ENCODE measurements at places on chromosomes 5 and 9.

DNA sequence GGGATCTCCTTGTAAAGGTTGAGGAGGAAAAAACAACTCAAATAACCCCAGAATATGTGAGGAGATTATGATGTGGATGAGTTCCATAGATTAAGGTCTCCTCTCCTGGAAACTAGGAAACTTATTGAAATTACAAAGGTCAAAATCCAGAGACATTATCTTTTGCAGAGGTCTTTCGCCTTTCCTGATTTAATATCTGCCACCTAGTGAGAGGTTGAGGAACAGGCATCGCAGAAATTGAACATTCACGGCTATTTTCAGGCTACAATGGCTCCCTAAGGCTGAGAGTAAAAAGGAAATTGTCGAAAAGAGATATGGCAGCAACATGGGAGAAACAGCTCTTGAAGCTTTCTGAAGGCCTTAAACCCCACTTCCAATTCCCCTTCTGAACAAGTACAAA lies 127.5 kb upstream of the PLCXD3 start:
- no peak for DNase-seq

- DNase-seq: no peak
Measured at GRCh38 chr5:2701592-2701991, 49.9 kb downstream of the IRX2 start.

- DNase-seq: no peak
Measured at GRCh38 chr5:40223884-40224402, 455.8 kb upstream of the PTGER4 start.

DNA sequence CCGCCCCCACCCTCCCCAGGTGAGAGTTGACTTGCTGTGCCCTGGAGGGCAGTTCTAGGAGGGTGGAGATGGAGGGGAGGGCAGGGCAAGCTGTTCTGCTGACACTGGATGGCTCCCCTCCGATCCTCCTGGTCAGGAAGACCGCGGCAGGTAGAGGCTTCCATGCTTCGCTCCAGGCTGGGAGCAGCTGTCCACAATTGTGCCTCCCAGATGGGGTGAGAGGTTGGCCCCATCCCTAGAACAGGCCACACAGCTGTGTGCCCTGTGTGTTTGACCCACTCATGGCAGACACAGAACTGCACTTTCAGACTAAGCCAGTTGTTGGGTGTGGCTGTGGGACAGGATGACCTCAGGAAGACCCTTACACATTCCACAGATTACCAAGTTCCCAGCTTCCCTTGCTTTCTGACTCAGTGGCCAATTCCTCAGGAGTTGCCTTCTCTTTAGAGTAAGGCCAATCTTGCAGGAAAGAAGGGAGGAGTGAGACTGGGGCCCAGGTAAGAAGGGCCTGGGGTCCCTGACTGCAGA lies 72.1 kb upstream of the HSPA9 start:
- DNase-seq: no peak

- DNase-seq: no peak
Measured at GRCh38 chr5:25694801-25695200, 1050.0 kb upstream of the CDH10 start.

GRCh38 chr5:128099944-128100343 lies 16.4 kb downstream of the SLC12A2 start:
- no peak for DNase-seq

- DNase-seq: no peak
Measured at GRCh38 chr5:75617736-75618352, 6.6 kb downstream of the ANKDD1B start.

DNA sequence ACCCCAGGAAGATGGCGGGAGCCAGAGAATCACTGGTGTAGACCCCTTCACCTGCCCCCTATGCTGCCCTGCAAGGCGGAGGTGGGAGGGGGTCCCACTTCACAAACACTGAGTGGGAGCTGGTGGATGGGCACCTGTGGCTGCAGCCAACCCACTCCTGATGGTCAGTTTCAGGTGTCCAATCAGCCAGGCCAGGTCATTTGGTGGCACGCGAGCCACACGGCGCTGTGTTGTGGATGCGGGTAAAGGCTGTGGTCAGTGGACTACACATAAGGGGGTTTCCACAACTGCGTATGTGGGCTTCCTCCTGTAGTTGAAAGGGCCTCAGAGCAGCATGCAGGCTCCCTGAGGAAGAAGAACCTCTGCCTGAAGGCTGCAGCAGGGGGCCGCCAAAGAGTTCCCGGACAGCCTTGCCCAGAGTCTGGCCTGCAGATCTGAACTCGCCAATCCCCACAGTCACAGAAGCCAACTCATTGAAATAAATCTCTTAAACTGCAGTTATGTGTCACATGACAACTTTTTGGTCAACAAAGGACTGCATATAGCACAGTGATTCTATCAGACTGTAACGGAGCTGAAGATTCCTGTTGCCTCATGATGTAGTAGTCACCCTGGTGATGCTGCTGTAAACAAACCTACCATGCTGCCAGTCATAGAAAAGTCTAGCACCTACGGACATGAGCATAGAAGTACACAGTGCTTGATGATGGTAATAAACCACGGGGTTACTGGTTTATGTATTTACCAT lies 284.7 kb upstream of the IRX2 start:
- no peak for DNase-seq

GRCh38 chr5:115559524-115559923 lies 14.9 kb upstream of the FEM1C start:
- DNase-seq: no peak

GRCh38 chr9:22052376-22052945 lies 43.4 kb upstream of the CDKN2B start:
- peak; percentile 34 for DNase-seq

- no peak for DNase-seq
Measured at GRCh38 chr9:134043531-134043988, 18.3 kb downstream of the BRD3OS start.

DNA sequence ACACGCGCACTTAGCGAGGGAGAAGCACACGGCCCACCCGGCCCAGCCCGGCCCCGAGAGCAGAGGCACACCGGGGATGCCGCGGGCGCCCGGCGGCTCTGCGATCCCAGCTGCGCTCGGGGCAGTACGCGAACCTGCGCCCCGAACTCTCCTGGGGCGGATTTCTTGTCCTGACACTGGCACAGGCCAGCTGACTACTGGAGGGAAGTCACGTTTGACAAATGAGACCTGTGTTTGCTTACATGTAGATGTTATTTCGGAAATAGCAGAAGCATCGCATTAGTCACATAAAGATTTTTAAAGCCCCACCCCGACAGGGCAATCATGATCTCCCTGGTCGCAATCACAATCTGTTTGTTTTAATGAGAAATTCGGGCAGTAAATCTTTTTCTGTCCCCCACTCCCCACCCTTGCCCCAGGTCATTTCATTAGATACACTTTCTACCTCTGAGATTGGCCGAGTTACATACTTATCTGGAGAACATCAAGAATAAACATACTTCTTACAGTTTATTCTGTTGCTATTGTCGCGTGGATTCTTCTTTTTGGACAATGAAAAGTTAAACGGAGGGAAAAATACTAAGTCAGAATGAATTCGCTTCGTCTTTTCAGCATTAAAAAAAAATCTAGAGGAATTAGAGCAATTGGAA lies 518.9 kb downstream of the CTNND2 start:
- peak; percentile 53 for DNase-seq

DNA sequence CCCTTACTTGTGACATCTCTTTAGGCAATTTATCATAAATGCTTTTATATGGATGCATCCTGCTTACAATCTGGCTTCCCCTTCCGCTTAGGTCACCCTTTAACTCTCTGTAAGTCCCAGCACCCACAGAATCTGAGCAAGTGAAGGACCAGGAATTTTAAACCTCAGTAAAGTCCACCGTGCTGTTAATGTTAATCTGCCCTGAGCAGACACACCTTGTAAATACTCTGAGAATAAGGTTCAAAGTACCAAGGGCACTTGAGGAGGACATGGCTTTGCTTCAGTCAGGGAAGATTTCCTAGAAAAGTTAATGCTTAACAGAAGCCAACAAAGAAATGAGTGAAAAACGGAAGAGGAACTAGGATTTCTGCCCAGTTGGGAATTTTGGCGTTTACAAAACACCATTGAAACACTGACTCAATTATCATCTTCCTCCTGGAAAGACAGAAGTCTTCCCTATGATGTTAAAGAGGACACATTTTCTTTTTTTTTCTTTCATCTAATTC lies 26.4 kb upstream of the TTC39B start:
- DNase-seq: no peak

GRCh38 chr5:128551476-128551875 lies 13.4 kb upstream of the FBN2 start:
- no peak for DNase-seq

- DNase-seq: no peak
Measured at GRCh38 chr9:119332522-119332921, 36.7 kb downstream of the BRINP1 start.

- no peak for DNase-seq
Measured at GRCh38 chr5:112671687-112672086, 66.0 kb upstream of the APC start.

GRCh38 chr9:127130661-127131538 lies 8.5 kb upstream of the ANGPTL2 start:
- no peak for DNase-seq

DNA sequence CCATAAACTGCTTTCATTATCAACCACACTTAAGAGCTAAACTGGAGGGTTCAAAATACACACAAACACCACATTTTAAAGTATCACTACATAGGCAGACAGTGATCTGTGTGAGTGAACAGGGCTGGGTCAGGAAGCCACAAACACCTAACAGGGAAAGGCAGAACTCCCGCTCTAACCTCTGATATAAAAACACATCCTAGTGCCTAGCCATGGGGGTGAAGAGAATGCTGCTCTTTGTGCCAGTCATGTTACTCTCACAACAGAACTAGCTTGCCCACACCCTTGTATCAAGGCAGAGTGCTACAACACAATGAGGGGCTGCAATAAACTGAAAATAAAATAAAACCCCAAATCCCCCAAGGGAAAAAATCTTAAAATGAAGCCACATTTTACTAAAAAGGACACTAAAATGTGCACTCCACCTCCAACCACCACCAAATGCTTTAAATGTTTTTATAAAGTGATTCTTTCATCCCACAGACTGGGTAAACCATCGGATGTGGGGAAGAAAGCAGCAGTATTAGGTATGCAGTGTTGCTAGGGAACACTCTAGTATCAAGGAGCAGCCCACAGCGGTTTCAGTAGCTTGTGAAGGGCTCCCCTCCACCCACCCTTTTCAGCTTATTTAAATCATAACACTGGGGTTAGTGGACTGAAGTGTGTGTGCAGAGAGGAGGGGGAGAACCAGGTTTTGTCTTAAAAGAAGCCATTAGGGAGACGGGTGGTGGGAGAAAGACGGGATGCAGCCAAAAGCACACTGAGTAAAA lies 64.5 kb downstream of the TMEM161B start:
- DNase-seq: peak; percentile 59

- DNase-seq: no peak
Measured at GRCh38 chr5:8557728-8558127, 688.8 kb downstream of the MTRR start.

GRCh38 chr9:113187929-113188595 lies 33.0 kb downstream of the FKBP15 start:
- DNase-seq: no peak

DNA sequence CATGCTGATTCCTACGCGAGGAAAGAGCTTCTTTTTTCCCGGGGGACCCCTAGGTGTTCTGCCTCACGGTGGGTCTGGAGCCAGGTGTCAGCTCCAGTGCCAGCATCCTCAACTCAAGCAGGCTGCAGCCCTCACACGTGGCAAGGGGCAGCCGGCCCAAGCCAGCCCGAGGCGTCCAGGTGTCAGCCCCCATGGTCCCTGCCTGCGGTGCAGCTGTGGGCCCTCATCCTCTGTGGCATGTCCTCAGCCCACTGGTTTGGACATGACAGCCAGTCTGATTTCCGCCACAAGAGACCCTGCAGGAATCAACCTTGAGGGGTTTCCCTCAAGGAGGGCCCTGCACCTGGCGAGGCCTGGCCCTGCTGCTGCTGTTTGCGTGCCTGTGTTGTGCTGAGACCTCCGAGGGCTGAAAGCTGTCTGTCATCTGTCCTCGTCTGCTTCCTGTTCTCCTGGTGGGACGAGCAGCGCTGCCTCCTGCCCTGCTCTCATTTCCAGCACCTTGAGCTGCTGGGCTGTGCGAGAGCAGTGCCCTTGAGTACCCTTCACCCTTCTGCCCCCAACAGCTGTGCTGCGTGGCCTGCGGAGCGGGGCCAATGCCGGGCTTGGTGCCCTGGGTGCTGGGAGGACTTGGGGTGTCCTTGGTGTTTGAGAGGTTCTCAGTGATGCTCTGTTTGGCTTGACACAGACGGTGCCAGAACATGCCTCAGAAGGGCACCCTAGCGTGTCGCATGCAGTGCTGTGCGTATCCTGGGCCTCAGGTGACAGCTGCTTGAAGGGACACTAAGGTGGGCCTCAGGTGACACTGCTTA lies 137.6 kb downstream of the CACNA1B start:
- no peak for DNase-seq

Data from neural progenitor cell (in vitro differentiated cells).